ENCODE measurements at places on chromosomes 7 and 10.

DNA sequence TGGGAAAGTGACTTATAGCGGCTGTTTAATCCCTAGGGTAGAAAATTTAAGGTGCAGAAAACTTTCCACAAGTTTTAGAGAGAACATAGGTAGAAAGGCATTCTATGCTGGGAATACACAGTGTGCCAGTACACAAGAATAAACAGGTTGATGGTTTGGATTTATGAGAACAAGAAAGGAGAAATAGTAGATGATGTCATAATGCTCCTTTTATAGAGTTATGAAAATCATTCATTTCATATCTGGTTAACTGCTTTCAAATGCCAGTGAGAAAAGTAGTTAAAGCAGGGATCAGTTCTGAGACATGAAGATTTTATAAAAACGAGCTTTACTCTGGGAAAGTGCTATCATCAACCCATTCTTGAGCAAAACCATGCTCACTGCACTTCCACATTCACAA, 311.4 kb downstream of the PARD3 start:
- DNase-seq: no peak

DNA sequence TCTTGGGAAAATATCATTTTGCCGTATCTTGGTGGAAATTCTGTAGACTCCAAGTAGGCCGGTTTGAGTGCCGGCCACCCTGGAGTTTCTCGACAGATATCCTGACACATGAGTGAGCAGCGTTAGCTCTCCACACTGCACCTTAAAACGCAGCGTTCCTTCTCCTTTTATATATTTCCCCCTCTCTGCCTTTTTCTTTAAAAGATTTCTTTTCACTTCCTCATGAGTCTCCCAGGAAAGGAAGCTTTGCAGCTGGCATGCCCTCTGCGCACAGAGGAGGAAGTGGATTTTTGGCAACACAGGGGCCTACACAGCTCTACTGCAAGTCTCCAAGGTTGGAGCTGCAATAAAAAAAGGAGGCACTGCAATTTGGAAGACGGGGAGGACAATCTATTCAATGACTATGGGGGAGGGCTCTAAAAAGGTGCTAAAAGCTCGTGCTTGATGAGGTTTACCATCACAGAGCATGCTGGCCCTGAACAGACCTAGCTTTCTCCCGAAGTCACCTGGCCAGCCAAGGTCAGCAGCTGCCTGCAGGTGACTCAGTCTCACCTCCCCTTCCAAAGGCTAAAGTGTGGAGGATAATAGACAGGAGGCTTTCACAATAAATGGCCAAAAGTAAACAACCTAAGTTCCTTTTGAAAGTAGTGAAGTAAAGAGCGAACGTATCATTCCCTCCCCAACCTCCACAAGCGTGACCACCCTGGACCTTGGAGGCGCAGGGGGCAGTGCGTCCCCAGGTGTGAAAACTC, 252.8 kb downstream of the ZMYND11 start:
- DNase-seq: no peak

DNA sequence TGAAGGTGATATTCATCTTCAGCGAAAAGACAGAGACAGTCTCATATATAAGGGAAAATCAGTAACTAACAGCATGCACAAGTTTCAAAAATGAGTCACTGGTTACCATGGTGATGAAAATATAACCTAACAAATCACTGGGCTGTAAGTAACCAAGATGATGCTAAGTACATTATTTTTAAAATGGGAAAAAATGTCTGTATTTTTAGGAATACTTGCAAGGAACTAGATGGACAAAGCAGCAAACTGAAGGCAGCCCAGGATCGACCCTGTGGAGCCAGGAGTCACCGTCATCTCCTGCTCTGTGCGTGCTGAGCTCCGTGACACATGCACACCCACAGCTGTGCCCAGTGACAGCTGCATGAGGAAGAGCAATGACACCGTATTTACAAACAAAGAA, 137.3 kb downstream of the ELMO1 start:
- peak; percentile 26 for DNase-seq

GRCh38 chr7:42722716-42723115, 189.2 kb downstream of the C7orf25 start:
- DNase-seq: no peak

GRCh38 chr10:74233281-74233680, 82.3 kb downstream of the ADK start:
- no peak for DNase-seq

DNA sequence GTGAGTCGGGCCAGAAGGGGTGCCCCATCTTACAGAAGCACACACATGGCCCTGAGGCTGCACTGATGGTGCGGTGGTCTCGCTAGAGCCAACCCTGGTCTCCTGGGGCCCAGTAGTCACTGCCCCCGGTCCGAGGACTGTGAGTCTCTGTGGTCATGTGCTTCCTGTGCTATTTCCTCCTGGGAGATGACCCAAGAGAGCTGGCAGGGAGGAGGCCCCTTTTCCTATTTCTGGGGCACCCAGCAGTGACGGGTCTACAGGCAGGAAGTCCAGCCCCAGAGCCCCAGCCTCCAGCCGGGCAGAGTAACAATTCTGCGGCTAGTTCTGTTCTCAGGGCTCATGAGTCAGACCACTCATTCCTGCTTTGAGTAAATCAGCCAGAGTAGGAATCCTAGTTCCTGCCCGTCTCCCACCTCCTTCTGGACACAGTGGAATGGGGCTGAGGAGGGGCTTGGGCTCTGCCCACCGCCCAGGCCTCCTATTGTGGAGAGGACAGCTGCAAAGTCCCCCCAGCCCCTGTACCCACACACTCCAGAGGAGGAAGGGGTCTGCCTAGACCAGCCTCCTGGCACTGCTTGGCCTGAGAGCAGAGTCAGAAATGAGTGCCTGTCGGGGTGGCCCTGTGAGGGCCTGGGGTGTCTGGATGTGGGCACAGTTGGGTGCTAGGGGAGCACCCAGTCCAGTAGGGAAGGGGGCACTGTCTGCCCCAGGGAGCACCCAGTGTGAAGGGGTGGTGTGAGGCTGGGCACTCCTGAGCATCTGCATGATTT, 80.5 kb upstream of the PPIF start:
- DNase-seq: peak; percentile 97

- no peak for DNase-seq
Observed at GRCh38 chr10:84191106-84191505, 3.2 kb upstream of the CDHR1 start.

DNA sequence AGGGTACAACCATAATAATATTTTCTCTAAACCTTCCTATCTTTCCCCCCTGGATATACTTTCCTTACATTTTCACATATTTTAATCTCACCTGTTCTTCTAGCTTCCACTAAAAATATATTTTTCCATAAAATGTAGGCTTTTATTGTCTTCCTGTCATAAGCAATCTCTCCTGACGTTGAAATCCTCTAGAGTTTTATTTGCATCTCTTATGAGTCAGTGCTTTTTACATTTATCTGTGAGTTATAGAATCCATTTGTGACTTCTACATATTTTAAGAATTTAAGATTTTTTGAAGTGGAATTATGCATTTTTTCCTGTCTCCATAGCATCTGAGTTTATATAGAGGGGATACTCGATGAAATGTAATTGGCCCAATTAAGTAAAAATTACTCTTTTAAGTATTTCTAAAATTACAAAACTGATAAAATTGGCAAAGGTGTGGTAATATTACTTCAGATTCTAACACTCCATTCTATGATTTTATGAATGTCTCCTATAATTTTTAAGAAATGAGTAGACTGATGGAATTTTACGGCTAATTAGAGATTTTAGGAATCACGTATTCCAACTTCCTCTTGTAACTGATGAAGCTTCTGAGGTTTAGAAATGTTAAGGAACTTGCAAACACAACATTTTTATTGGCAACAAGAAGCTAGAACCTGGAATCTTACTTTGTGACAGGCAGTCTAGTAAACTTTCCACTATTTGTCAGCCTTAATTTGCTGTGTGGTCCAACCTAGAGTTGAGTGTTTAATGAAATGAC, 422.9 kb upstream of the SEMA3A start:
- no peak for DNase-seq

DNA sequence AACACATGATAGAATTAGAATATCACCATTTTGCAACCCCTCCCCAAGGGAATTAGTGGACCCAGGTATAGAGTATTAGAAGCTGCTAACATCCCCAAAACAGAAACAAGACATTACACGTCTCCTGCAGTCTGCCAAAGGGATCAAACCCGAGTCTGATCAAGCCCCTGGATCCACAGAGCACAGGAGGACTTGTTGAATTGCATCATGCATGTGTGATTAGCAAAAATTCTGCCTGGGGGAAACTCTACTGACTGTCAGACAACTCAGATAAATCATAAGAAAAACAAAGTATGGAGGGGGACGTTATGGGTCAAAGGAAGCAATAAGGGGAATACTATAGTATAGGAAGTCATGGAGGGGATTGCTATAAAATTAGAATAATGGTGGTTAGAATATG, 116.8 kb upstream of the FGFR2 start:
- no peak for DNase-seq

DNA sequence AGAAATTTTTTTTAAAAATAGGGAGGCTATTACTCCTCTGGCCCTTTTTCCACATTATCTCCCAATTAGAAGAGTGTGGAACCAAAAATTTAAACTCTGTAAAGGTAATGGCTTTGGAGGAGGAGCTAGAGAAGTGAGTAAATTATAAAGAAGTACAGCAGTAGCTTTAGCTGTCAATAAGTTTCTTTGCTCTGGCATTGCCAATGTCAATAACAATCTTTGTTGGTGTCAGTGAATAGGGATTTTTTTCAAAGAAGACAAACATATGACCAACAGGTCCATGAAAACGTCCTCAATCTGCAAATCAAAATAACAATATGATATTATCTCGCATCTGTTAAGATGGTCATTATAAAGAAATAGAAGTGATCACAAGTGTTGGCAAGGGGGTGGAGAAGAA, 227.1 kb upstream of the MBL2 start:
- no peak for DNase-seq

DNA sequence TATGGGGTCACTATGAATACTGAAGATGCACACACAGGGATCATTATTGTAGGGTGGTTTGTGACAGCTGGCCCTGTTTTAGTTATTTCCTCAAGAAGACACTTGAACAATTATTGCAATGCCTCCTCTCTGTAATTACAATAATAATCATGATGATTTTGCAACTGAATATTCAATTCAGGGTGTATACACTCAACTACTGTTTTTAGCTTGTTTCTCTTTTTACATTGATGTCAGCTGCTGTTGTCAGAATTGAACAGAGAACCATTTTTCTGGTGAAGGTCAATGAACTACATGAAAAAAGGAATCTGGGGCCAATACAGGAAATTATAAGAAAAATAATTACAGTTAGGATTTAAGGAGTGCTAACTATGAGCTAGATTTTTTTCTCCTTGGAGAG, 28.6 kb upstream of the MKLN1 start:
- no peak for DNase-seq

DNA sequence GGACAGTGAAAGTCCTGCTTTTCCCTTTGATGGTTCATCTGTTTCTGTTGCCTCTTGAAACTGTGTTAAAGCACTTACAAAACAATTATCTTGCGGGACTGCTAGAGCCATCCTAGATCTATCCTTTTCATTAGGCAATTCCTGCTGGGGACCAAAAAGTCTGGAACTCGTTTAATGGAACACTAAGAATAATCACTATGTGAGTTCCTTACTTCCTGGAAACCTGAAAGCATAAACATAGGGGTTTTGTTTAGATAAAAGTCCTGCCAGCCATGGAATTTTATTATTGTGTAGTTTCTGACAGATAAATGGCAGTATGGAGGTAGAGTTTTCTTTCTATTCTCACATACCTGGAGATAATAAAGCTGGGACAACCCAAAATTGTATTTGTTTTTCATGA, 1133.3 kb downstream of the SORCS3 start:
- DNase-seq: no peak

DNA sequence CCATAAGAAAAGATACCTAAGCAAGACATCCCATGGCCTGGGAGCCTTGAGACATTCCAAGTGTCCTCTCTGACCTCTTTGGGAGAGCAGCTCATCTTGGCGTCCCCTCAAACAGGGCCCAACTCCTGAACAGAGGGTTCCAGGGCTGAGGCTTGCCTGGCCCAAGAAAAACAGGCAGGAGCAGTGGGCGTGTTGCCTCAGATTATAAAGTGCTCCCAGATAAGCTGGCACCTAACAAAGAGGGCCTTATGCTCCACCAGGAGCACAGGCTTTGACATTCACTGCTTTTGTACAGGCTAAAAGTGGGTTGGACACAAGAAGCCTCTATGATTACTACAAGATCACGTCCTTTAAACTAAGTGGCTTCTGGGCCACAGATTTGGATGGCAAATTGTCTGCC, 193.1 kb downstream of the FGFR2 start:
- DNase-seq: no peak

GRCh38 chr10:85597006-85597405, 769.6 kb downstream of the GRID1 start:
- DNase-seq: no peak

DNA sequence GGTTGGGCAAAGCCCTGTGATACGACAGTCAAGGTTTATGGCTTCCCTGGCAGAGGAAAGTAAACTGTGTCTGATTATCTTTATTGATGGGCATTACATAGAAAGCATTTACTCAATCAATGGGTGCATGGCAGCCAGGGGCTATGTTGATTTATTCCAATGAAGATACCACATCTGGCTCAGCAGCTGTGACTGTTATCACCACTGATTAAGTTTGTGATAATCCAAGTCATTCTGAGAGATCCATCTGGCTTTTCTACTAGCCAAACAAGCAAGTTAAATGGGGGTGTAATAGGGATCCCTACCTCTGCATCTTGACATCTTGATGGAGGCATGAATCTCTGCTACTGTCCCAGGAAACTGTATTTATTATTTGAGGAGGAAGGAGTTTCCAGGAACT, 86.7 kb downstream of the KLF6 start:
- no peak for DNase-seq

- DNase-seq: no peak
Observed at GRCh38 chr7:33744293-33745075, 160.9 kb upstream of the BMPER start.

- DNase-seq: peak; percentile 43
Observed at GRCh38 chr10:99431190-99431760, 851 bp upstream of the GOT1 start.

- DNase-seq: peak; percentile 1
Observed at GRCh38 chr7:54349229-54349628, 192.9 kb upstream of the VSTM2A start.

DNA sequence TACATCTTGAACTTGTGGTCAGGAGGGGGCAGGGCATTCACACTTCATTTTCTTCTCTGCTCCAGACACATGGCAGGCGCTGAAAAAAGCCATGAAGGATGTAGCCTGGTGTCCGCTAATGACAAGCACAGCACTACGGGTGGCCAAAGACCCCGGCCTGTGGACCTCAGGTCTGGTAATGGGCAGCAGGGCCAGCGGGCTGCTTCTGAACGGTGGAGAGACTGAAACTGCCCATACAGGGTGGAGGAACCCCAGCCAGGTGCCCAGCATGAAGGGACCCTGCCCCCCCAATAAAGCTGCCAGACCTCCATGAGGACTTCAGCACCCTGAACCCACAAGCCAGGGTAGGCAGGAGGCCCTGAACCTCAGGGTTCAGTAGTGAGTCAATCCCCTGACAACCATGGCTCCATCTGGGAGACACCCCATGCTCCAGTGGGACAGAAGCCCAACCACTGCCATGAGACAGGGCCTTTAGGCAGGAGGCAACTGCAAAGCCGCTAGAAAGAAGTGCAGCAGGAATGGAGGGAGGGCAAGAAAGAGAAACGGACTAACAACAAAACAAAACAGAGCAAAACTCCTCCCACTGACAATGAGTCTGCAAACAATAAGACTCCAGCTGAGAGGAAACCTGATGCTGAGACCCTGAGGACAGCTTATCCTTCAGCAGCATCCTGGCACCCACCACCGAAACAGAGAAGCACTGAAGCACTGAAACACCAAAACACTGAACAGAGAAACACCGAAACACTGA, 140.2 kb upstream of the PPP2R2D start:
- no peak for DNase-seq

GRCh38 chr7:19815546-19815945, 42.1 kb upstream of the TMEM196 start:
- no peak for DNase-seq

Data from fibroblast of skin of back (primary cell).